ENCODE measurements at places on chromosomes 11 and 22. TPM values are rescaled to one million over a fixed set of nuclear protein-coding genes. Genes with fewer than 3 reads are reported as not detected.

The HPS5 gene
- total RNA-seq = 17.6 TPM

The NXPE1 gene
- total RNA-seq = not detected

The LRRC4C gene
- total RNA-seq = 2.0 TPM

DNA sequence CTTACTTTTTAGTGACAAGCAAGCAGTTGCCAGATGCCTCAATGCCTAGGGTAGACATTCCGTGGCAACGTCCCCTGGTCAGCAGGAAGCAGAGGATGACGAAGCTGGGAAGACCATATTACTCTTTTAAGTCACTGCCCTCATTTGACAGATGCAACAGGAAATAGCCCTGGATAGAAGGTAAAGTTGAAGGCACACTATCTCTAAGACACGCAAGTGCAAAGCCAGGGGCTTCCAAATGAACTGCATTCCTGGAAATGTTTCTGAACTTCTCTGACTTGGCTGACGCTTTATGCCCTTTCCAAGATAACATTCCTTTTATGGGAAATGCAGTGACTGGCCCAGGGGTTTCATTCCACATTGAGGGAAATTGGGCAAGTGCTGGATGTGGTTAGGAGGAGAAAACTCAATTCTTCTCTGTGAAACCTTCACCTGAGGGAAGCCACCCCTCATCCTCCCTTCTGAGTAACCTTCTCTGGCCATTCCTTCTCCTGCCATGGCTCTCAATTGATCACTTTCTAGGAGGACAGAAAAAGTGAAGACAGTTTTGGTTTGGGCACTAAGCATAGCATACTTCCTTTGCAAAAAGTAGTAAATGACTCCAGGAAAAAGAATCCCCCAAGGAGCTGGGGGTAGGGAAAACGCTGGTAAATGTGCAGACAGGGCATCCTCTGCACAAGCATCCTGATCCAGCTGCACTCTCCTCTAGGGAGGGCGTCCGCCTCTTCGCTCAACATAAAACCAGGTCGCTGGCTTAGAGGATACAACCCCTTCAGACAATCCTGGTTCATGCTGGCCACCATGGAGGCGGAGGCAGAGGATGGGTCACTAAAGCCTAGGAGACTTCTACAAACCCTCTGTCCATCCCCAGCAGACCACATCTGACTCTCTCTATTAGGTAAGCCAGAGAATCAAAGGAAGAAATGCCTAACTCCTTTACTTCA lies 14.5 kb downstream of the PCSK7 start:
- DNase-seq = no peak

GRCh38 chr11:104830080-104830479 lies 68.2 kb downstream of the CASP12 start:
- no peak for DNase-seq

Data from progenitor cell of endocrine pancreas (in vitro differentiated cells).